Esophagus squamous epithelium (tissue), 5 donors: ENCODE measurements at places on chromosomes 16 and 17. TPM values are rescaled to one million over a fixed set of nuclear protein-coding genes. Genes with fewer than 3 reads are reported as not detected.

DNA sequence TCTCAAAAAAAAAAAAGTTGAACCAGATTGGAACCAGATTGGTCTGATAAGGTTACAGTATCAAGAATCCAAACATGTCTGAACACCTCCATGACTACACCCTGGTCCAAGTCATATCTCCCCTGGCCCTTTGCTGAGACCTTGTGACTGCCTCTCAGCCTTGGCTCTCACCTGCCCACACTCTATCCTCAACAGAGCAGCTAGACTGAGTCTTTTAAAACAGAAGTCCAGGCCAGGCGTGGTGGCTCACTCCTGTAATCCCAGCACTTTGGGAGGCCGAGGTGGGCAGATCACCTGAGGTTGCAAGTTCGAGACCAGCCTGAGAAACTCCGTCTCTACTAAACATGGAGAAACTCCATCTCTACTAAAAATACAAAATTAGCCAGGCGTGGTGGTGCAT lies 91.7 kb downstream of the AIPL1 start:
- no peak for DNase-seq

GRCh38 chr17:9123594-9124553 lies 102.6 kb downstream of the NTN1 start:
- DNase-seq = no peak

NOL11 gene
- total RNA-seq = 40.6 TPM

SLC26A11 gene
- total RNA-seq = 7.9 TPM

DNA sequence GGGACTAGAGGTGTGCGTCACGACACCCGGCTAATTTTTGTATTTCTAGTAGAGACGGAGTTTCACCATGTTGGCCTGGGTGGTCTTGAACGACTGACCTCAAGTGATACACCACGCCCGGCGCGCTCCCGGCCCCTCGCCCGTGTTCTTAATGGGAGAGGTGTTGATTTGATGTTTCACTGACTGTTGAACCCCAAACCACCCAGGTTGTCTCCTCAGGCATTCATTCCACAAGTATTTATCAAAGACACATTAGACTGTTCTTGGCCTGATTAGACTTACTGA lies 1.4 kb downstream of the CENPN start:
- DNase-seq = no peak

DNA sequence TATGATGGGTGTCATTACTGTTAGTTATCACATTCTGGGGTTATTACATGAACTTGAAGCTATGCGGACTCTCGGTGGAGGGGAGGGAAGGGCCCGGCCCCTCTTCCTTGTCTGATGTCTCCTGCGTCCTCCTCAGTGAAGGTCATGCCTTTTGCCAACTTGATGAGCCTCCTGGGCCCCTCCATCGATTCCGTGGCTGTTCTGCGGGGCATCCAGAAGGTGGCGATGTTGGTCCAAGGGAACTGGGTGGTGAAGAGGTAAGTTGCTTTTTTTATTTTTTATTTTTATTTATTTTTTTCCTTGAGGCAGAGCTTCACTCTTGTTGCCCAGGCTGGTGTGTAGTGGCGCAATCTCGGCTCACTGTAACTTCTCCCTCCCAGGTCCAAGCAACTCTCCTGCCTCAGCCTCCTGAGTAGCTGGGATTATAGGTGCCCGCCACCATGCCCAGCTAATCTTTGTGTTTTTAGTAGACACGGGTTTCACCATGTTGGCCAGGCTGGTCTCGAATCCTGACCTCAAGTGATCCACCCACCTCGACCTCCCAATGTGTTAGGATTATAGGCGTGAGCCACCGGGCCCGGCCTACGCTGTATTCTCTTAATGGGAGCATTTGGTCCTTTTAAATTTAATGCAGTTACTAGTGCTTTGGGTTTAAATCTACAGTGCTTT lies 21.6 kb downstream of the POLR3E start:
- no peak for DNase-seq

DNA sequence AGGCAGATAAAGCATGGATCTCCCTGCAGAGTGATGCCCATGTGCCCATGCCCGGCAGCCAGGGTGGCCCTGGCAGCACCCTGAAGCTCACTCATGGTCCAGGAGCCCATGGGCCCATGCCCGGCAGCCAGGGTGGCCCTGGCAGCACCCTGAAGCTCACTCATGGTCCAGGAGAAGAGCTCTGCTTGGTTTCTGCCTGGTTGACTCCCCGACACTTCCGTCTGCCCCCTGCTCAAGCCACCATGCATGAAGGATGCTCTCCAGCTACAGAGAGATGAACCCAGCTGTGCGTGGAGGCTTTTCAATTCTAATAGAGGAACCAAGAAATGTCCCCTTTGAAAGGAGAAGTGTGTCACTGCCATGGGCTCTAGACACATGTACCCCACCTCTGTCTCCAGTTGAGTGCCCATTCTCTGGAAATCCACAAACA lies 8.7 kb downstream of the CCL17 start:
- DNase-seq = no peak

CCL3 gene
- total RNA-seq = not detected

GRCh38 chr17:68804777-68805520 lies 150.2 kb downstream of the ABCA8 start:
- no peak for DNase-seq

RDM1 gene
- total RNA-seq = 4.0 TPM

ITGAD gene
- not detected for total RNA-seq

GRCh38 chr17:75241502-75241901 lies 19.9 kb downstream of the GGA3 start:
- DNase-seq = no peak

KRTAP16-1 gene
- not detected for total RNA-seq

GRCh38 chr16:11624636-11625607 lies 38.2 kb upstream of the LITAF start:
- DNase-seq = no peak

KRT25 gene
- total RNA-seq = not detected

DNA sequence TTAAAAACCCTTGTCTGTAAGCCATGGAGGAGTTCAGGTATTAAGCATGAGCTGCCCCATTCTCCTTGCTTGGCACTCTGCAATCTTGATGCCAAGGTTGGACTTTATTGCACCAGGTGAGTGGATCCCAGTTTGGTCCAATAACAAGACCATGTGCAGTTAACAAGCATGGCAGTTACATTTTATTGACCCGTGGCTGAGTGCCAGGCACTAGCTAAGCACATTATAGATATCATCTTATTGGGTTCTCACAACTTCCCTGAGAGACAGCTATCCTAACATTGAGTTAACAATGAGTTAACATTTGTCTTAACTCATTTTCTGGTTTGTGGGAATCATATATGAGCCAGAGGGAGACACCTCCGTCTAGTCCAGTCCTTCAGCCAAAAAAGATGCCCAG lies 21.8 kb downstream of the LYRM9 start:
- DNase-seq = no peak

DNA sequence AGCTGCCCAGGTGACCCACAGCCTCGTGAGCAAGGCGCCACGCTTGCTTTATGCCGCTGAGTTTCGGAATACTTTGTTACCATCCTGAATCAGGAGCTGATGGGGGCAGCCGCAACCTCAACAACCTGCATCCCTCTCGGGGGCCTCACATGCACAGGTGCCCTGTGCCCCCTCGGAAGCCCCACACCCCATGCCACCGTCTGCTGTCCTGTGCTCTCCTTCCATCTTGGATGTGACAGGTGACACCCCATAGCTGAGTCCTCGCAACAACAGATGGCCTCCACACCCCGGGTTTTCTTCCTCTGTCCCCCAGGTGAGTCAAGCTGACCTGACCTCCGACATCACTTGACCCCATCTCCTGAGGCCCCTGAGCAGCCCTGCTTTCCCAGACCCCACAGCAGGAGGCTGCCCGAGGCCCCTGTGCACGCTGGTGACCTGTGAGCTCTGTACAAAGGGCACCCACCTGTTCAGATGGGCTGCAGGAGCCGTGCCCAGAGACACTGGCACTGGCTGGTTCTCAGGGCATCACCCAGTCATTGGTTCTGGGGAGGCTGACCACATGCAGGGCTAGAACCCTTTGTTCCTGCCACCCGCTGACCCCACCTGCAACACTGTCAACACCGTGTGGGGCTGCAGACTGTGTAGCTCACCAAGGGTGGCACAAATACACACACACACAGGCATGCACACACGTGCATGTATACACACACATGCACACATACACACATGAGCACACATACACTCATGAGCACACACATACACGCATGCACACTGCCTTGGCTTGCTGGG lies 57.7 kb downstream of the RMI2 start:
- DNase-seq = no peak

DNA sequence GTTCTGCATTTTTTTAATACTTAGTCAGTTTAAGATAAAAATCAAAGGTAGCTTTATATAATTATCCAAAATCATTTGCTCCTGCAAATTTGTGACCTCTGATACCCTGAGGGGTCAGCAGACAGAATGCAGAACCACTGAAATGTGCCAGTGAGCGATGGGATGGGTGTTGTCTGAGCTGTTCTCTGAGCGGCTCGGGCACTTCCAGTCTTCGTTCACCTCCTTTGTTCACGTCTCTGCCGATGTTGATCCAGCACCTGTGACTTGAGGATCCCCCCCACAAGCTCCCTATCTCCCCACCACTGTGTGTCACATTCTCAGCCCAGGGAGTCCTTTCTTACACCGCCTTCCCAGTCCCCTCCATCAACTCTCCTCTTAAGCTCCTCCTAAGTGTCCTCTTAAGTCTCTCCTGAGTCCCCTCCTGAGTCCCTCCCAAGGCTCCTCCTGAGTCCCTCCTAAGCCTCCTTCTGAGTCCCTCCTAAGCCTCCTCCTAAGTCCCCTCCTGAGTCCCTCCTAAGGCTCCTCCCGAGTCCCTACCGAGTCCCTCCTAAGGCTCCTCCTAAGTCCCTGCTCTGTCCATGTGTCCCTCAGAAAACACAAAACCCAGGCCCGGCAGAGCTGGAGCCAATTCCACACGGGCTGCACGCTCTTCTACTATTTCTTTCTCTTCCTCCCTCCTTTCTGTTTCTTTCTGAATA lies 47.5 kb downstream of the RNF213 start:
- DNase-seq = no peak

GRCh38 chr16:89921702-89922476 lies 1.3 kb upstream of the TUBB3 start:
- no peak for DNase-seq

DNA sequence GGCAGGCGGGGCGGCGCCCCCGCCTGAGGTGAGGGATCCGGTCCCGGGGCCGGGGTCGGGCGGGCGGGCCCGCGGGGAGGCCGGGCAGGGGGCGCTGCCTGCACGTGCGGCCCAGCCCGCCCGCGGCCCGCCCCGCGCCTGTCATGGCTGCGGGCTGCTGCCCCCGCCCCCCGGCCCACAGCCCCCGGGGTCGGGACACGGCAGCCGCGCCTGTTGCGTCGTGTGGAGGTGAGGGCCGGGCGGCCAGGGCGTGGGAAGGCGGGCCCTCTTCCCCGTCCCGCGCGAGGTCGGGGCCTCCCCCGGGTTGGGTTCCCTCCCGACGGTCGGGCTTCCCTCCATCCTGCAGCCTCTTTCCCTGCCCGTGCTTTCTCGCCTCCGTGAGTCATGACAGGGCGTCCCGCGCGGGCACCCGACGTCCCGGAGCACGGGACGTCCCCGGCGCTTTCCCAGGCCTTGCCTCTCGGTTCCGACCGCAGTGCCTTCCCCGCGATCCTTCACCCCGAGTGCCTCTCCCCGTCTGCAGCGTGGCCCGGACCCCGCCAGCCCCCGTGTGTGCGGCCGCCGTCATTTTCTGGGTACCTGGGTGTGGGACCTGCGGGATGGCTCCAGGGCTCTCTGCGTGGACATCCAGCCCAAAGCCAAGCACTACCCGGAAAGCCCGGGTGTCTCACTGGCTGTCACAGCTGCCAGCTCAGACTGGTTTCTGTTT lies 76.7 kb downstream of the CHD9 start:
- no peak for DNase-seq

DNA sequence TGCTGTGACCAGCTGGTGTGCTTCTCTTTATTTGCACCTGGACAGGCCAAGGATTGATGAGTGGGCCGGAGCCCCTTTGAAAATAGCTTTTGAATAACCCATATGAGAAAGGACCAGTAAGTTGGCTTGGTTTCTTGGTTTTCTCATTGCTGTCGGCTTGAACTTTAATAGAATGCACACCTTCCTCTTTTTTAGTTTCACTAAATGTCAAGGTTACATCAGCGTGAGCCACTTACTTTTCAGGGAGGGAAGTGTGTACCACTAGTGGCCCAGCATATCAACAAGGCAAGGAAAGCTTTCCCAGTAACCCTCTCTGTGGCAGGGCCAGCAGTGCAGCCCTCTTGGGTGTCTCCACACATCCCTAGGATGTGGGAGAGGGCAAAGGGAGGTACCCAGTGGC lies 433.3 kb downstream of the CA10 start:
- no peak for DNase-seq

GRCh38 chr17:29165800-29166506 lies 14.2 kb downstream of the MYO18A start:
- DNase-seq = no peak

- DNase-seq = no peak
Measured at GRCh38 chr17:76887802-76888201, 19.6 kb downstream of the MGAT5B start.

DNA sequence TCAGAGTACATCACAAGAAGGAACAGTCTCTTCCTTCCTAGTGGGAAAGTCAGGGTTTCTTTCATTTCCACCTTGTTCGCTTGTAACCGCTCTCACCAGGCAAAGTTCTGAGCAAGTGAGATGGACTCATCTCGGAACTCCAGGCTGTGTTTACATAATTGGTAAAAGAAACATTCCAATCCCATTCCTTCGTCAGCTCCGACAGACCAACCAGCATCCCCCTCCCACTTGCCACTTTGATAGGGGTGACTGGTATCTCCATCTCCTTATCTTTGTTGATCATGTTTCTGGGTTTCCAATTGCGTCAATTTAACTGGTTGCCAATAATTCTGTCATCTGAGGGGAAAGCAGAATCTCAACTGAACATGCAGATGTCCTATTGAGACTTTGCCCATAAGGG lies 36.8 kb upstream of the LYRM9 start:
- DNase-seq = no peak

ENPP7 gene
- total RNA-seq = not detected

DNA sequence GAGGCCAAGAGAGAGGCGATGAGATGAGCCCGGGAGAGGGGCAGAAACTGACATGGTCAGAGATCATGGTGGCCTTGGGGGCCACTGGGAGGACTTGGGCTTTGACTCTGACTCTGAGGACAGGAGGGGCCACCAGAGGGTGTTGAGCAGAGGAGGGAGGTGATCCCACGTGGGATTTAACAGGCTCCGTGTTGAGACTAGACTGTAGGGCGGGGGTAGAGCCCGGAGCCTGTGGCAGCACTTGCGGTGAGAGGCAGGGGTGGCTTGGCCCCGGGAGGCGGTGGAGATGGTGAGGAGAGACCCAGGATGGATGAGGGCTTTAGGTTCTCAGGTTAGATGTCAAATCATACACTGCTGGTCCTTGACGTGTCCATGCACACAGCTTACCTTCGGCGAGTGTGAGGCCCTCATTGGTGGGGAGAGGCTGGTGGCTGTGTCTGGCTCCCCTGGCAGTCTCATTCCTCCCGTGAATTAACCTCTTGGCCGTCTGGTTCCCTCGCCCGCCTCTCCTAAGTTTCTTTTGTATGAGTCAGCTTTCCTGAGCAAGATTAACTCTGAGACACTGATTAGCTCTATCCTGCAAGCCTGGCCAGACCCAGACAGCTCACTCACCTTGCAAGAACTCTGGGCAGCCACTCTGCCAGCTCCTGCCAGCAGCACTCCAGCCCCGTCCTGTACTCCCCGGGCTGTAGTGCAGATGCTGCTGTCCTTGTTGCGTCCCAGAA lies 39.7 kb downstream of the VPS35L start:
- DNase-seq = no peak
